Occipital lobe (tissue), 3 donors: ENCODE measurements at places on chromosomes 4 and X.

GRCh38 chr4:10891866-10892265 lies 207.3 kb upstream of the CLNK start:
- DNase-seq: no peak

- no peak for DNase-seq
These were observed 63.8 kb downstream of the TBC1D19 start for GRCh38 chr4:26647523-26648224.

- no peak for DNase-seq
These were observed 347.2 kb upstream of the DDX53 start for GRCh38 chrX:22652596-22652995.

GRCh38 chr4:186726426-186727168 lies 2.9 kb upstream of the FAT1 start:
- no peak for DNase-seq

GRCh38 chr4:55604996-55605395 lies 13.0 kb upstream of the PDCL2 start:
- DNase-seq: no peak

DNA sequence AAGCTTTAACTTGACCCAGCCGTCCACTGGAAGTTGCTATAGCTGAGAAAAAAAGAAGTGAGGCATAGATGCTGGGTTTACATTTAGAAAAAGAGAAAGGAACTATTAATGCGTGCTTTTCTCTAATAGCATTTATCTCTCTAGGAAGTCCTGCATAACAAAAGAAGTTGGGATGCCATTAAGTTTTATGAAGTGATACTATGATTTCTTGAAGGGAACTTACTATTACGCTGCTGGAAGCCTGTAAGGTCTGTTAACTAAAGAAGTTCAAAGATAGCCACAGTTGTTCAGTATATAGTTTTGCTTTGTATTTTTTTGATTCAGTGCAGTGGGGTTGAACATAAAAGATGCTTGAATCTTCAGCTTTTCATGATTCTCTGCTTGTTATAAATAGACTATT lies 203.4 kb downstream of the CCSER1 start:
- DNase-seq: no peak

DNA sequence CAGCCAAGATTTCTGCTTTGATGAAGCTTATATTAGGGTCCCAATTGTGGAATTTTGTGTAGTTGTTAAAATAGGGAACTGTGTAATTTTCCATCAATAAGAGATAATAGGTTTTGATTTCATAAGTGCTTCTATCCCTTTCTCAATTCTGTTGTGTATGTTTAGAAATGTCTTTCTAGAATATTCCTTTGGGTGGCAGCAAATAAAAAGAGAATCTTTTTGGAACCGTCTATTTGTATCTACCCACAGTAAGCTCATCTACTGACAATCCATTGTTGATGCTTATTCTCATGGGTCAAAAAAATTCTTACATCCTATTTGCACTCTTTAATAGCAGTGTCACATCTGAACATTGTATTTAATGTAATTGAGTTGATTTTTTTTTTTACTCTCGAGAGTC lies 61.7 kb downstream of the TMA16 start:
- DNase-seq: no peak

- DNase-seq: no peak
These were observed 45.5 kb downstream of the FHIP1A start for GRCh38 chr4:151454513-151454912.

DNA sequence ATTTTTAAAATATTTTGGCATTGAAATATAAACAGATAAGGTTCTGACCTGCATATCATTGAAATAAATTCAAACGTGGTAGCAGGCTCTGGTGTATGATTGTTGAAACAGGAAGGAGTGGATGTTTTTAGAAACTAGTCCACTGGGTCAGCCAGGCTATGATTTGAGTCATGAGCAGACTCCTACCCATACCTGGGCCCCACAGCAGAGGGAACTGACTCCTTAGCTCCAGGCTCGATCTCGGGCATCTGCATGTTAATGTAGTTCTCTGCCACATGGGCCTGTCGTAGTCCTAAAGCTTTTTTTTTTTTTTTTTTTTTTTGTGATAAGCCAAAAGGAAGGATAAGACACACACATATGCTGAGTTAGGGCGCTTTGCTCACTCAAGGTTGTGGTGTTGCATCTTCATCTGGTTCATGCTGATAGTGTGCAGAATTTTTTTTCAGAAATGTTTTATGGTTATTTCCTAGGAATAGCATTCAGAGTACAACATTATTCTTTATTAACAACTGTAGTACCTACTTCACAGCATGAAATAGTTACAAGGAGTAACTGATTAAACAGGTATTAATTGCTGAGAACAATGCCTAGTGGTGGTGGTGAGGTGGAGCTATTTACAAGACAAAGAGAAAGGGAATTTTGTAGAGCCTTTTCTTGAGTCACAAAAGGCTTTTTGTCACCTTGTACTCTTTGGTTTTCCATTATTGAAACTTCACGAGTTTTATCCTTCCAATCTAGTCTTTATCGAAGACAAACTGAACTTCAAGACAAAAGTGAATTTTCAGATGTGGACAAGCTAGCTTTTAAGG lies 27.3 kb downstream of the OFD1 start:
- no peak for DNase-seq

GRCh38 chr4:95085124-95085833 lies 327.5 kb downstream of the BMPR1B start:
- DNase-seq: no peak

- no peak for DNase-seq
These were observed 47.4 kb downstream of the NRK start for GRCh38 chrX:105869701-105870100.

DNA sequence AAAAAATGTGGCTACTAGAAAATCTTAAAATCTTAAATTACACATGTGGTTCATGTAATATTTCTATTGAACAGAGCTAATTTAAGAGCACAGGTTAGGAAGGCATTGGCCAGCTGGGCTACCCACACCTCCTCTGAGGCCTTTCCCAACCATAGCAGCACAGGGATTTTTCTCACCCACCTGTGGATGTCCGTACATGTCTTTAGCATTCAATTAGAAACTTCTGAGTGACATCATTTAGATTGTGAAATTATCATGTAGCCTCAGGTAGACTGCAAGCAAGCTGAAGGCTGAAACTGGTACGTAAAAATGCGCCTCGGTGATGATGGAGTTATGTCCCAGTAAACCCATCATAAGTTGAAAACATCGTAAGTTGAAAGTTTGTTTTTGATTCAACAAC lies 31.2 kb downstream of the SCARB2 start:
- no peak for DNase-seq

DNA sequence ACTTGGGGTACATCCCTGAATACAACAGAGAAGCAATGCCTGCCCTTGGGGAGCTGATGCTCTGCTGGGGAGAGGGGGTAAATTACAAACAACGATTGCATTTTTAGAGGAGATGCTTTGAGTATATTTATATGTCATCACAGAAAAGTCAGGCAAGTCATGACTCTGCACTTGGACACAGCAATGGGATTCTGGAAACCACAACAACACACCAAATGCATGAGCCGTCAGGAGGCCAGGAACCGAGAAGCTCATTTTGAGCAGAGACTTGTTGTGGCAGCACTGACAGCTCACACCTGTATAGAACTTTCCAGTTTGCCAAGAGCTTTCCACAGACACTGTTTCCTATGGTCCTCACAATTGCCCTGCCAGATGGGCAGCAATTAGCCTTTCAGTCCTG lies 113.2 kb upstream of the RBPJ start:
- no peak for DNase-seq

DNA sequence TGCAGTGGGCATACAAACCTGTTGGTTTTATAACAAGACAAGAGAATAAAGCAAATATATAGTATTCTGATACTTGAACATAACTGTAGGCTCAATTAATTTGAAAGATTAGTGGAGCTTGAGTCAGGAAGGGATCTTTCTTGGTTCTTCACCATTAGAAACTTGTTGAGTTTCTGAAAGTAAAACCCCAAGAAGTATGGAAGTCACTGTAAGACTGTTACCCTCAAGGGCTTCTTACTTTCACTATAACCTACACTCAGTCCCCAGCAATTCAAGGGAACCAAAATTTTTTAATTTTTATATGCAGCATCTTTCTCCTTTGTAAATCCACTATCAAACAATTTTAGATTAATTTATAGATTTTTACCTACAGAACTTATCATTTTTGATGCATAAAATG lies 2019.2 kb upstream of the ADGRL3 start:
- no peak for DNase-seq

DNA sequence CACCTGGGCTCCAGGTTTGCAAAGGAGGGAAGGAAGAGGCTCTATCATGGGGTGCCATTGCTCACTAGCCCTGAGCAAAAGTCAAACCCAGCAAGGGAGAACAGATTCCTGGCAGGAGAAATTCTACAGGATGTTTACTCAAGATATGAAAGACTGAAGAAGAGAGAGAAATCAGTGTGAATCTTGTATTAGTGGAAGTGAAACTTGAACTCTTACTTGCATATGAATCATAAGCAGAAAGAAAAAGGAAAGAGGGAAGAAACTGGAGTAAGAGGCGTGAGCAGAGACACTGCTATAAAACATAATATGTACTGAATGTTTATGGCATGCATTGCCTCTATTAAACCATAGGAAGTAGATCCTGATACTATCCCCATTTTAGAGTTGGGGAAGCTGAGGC lies 60.9 kb downstream of the C4orf46 start:
- DNase-seq: no peak

- DNase-seq: no peak
These were observed 72.9 kb upstream of the STIM2 start for GRCh38 chr4:26787461-26788340.

DNA sequence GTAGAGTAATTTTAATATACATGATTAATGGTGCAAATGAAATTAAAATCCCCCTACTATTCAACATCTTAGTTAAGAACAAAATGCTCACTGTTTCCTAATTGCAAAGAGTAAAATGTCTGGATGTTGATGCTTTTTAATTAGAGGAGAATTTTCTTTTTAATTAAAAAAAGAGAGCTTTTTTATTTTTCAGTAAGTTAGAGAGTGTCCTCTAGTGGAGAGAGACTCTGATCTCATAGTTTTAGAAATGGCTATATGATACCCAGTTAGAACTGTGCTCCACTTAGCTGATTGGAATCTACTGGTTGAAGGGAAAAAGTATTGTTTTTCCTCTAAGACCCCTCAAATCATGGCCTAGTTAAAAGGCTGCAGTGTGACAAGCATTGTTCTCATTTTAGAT lies 312.0 kb upstream of the MAGEB2 start:
- DNase-seq: no peak

GRCh38 chr4:89468602-89469001 lies 161.0 kb upstream of the GPRIN3 start:
- no peak for DNase-seq

- DNase-seq: no peak
These were observed 12.4 kb upstream of the TDO2 start for GRCh38 chr4:155891058-155891457.

GRCh38 chr4:54800831-54801530 lies 143.2 kb downstream of the KIT start:
- no peak for DNase-seq
